ENCODE measurements at places on chromosomes 6 and 20. TPM values are rescaled to one million over a fixed set of nuclear protein-coding genes. Genes with fewer than 3 reads are reported as not detected.

DNA sequence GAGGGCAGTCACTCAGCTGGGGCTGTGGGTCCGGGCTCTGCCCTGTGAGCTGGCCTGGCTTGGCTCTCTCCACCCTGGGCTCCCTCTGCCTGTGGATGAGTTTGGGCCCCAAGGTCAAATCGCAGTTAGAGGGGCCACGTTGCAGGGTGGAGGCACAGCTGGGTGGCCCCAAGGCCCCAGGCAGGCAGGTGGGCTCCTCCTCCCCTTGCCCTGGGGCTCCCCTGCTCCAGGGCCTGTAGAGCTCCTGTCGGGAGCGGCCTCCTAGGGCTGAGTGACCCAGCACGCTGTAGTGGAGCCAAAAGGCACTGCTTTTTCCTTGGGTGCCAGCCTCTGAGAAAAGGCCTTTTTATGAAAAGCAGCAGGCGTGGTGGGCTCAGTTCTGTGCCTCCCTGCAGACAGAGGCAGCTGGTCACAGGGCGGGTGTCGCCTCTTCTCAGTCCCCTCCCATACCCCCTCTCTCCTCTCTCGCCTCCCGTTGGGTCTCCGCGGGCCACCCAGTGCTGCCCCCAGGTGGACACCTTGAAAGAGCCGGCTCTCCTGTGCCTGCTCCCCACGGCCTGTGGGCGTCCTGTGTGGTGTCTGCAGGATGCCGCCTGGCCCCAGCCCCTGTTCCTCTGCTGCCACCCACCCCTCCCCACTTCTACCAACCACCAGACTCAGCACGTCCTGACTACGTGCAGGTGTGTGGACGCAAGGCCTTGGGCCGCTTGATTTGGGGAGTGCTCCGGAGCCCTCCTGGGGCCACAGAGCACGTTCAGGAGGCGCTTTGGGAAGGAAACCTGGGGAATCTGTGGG, 13.2 kb downstream of the SS18L1 start:
- peaks cover 93% of the 10 kb centered on the region for H3K36me3 ChIP-seq
- H3K27me3 ChIP-seq: no peaks in the 10 kb centered on the region

- H3K4me1 ChIP-seq: peaks cover 5% of the 10 kb centered on the region
- peaks cover 6% of the 10 kb centered on the region for H3K27me3 ChIP-seq
- no peak overlapping the region for H3K4me3 ChIP-seq
- DNase-seq: no peak
- no peak overlapping the region for H3K27ac ChIP-seq
- no peaks in the 10 kb centered on the region for H3K36me3 ChIP-seq
These were observed 99.1 kb upstream of the PRDM1 start for GRCh38 chr6:105986998-105987397.

DNA sequence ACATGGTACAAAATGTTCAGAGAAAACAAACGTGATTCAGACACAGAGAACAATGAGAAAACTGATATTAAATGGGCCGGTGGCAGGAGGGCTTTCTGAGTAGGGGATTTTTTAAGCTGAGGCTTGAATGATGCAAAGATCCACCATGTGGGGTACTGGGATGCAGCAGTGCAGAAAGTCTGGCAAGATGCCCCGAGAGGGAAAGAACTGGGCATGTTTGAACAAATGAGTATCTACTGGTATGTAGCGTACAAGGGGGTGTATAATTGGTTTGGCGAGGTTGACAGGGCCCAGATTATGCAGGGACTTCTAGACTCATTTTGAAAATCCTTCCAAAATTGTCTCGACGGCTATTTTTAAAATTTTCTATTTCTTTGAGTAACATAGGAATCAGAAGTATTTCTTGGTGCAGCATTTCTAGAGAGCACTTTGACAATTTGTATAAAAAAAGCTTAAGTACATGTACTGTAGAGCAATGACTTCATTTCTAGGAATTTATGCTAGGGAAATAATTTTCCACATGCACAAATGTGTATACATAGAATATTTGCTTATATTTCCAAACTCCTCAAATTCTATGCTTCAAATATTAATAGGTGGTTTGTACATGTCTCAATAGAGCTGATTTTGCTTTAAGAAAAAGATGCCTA, 119.6 kb upstream of the DOK5 start:
- no peaks in the 10 kb centered on the region for H3K4me1 ChIP-seq
- no peak overlapping the region for H3K27ac ChIP-seq
- no peak for DNase-seq
- no peak overlapping the region for H3K4me3 ChIP-seq
- H3K27me3 ChIP-seq: no peaks in the 10 kb centered on the region
- H3K36me3 ChIP-seq: no peaks in the 10 kb centered on the region

DNA sequence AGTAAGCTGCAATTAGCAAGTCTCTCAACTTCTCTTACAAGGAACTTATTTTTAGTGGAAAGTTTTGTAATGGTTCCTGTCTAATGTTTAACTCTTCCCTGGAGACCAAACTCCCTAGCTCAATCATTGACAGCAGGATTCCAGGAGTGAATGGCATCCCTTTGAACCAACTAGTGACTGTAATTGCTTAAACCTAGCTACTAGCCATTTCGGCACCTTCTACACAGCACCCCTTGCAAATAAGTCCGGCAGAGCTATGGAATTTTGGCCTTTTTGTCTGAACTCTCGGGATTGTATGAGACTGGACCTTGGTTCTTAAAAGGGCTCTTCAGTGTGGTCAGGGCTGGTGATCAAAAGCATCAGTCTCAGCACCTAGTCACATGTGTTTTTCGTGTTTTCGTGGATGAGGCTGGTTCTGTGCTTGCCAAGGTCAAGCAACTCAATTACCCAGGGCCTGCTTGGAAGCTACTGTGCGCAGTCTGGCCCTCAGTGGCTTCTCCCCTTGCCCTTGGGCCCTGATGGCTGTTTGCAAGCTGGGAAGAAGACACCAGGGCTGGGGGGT, 135.3 kb upstream of the NEDD9 start:
- H3K4me3 ChIP-seq: no peak overlapping the region
- no peaks in the 10 kb centered on the region for H3K36me3 ChIP-seq
- DNase-seq: no peak
- no peak overlapping the region for H3K27ac ChIP-seq

DNA sequence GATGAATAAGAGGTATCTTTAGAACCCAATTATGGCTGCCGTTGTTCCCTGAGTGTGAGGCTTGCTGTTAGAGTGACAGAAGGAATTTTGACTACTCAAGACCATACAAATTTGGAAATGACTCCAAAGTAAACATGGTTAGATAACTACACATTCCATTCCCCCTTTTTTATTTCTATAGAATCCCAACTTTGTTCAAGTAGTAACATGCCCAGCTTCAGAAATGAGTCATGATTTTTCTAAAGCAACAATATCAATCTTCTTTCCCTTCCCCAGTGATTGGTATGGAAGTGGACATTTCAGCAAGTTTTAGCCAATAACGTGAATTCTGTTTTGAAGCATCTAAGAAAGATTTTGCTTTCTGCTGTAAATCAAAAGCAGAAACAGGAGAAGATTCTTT, 37.8 kb downstream of the HCRTR2 start:
- no peaks in the 10 kb centered on the region for H3K4me1 ChIP-seq
- H3K4me3 ChIP-seq: no peak overlapping the region
- H3K36me3 ChIP-seq: no peaks in the 10 kb centered on the region
- no peaks in the 10 kb centered on the region for H3K27me3 ChIP-seq
- no peak overlapping the region for H3K27ac ChIP-seq
- DNase-seq: no peak

GRCh38 chr20:21739161-21739560, 33.7 kb downstream of the PAX1 start:
- no peaks in the 10 kb centered on the region for H3K36me3 ChIP-seq
- H3K4me1 ChIP-seq: no peaks in the 10 kb centered on the region
- no peak overlapping the region for H3K4me3 ChIP-seq

GRCh38 chr6:75220357-75220756, 14.5 kb upstream of the COL12A1 start:
- no peak overlapping the region for H3K4me3 ChIP-seq
- H3K36me3 ChIP-seq: no peaks in the 10 kb centered on the region
- no peak for DNase-seq
- H3K4me1 ChIP-seq: no peaks in the 10 kb centered on the region

- H3K27ac ChIP-seq: no peak overlapping the region
- H3K4me3 ChIP-seq: no peak overlapping the region
- DNase-seq: no peak
- 0 out of 2 replicates have a peak, but pooled peaks cover 3% of the 10 kb centered on the region for H3K27me3 ChIP-seq
- no peaks in the 10 kb centered on the region for H3K4me1 ChIP-seq
- H3K36me3 ChIP-seq: no peaks in the 10 kb centered on the region
These were observed 315.1 kb downstream of the UBE3D start for GRCh38 chr6:82750556-82750955.

DNA sequence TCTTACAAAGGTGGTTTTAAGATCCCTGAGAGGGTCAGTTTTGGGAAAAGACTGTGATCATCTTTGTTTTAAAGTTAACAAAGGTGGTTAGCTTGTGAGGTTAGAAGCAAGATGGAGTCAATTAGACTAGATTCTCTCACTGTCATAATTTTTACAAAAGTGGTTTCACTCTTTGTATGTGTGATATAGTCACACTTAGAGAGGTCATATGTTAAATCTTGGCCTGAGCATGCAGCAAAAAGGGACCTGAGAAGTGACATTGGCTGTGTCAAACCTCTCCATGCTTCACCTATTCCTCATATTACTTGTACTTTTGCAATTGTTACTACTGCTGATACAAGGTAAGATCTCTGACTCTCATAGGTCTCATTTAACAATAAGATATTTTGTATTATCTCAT, 368.0 kb downstream of the TBC1D32 start:
- no peak overlapping the region for H3K27ac ChIP-seq
- H3K27me3 ChIP-seq: no peaks in the 10 kb centered on the region
- DNase-seq: no peak
- no peaks in the 10 kb centered on the region for H3K4me1 ChIP-seq
- H3K4me3 ChIP-seq: no peak overlapping the region

DNA sequence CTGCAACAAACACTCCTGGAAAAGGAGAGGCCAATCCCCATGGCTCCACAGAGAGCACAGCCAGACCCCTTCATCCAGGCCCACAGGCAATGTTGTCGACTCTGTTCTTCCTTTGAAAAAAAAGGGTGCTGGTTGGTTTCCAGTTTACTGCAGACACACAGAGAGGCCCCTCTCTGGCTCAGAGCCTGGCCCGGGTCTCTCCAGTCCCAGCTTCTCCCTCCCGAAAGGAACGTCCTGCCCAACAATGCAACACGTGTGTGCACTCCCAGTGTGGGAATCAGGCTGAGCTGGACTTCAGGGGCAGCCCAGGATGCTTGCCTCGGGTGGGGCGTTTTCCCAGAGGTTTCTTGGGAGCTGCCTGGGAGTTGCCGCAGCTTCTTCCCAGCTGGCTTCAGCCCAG, 4.5 kb upstream of the NKAIN4 start:
- peaks cover 38% of the 10 kb centered on the region for H3K27me3 ChIP-seq
- no peak overlapping the region for H3K4me3 ChIP-seq
- no peaks in the 10 kb centered on the region for H3K36me3 ChIP-seq
- H3K4me1 ChIP-seq: peaks cover under 1% of the 10 kb centered on the region
- no peak overlapping the region for H3K27ac ChIP-seq

GRCh38 chr6:134373993-134374392, 56.1 kb upstream of the SGK1 start:
- peak overlapping the region; percentile 79 for H3K27ac ChIP-seq
- H3K36me3 ChIP-seq: no peaks in the 10 kb centered on the region
- DNase-seq: no peak
- H3K27me3 ChIP-seq: no peaks in the 10 kb centered on the region

- H3K27me3 ChIP-seq: peaks cover 23% of the 10 kb centered on the region
- no peaks in the 10 kb centered on the region for H3K4me1 ChIP-seq
- no peaks in the 10 kb centered on the region for H3K36me3 ChIP-seq
- H3K4me3 ChIP-seq: no peak overlapping the region
- DNase-seq: no peak
- H3K27ac ChIP-seq: no peak overlapping the region
These were observed 113.0 kb downstream of the ERMARD start for GRCh38 chr6:169864148-169865020.

- no peaks in the 10 kb centered on the region for H3K36me3 ChIP-seq
- no peak overlapping the region for H3K27ac ChIP-seq
- no peaks in the 10 kb centered on the region for H3K27me3 ChIP-seq
- H3K4me1 ChIP-seq: no peaks in the 10 kb centered on the region
These were observed 110.5 kb downstream of the KIF16B start for GRCh38 chr20:16462711-16463110.

- H3K4me3 ChIP-seq: peak within 1 kb of the TSS; percentile 85
- no peak for DNase-seq
- H3K36me3 ChIP-seq: no peaks in the 10 kb centered on the region
- H3K4me1 ChIP-seq: peaks cover 32% of the 10 kb centered on the region
- H3K27ac ChIP-seq: peak within 1 kb of the TSS; percentile 64
- no peaks in the 10 kb centered on the region for H3K27me3 ChIP-seq
These were observed at the start of gene AFDN for GRCh38 chr6:167826896-167827582. Gene AFDN (plus strand): TSS chr6:167826911. CDS start chr6:167827133, 222 bp downstream.

- no peaks in the 10 kb centered on the region for H3K4me1 ChIP-seq
- peak overlapping the region; percentile 69 for H3K27ac ChIP-seq
- peak; percentile 41 for DNase-seq
These were observed 24.6 kb downstream of the MYLK4 start for GRCh38 chr6:2725999-2726567.

DNA sequence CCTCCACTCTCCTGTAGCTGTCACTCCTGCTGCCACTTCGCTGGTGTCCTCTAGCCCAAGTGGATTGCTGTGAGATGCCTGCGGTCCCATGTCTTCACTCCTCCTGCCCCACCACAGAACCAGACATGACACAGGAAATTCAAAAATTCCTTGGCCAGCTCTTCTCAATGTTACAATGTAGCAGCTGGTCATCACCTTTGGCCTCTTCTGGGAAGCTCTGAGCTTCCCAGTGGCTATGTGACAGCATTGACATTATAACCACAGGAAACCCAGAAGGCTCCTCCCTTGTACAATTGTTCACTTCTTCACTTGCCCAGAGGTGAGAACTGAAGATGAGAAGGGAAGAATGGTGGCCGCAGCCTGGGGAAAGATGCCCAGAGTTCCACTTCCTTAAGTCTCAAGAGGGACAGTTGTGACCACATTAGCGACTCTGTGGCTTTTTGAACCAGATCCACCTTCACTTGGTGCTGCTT, 76.1 kb upstream of the NAA20 start:
- H3K27me3 ChIP-seq: 0 out of 3 replicates have a peak, but pooled peaks cover 2% of the 10 kb centered on the region
- no peaks in the 10 kb centered on the region for H3K4me1 ChIP-seq
- no peak for DNase-seq
- H3K27ac ChIP-seq: no peak overlapping the region

GRCh38 chr6:127069659-127070279, 48.7 kb upstream of the RSPO3 start:
- H3K27ac ChIP-seq: no peak overlapping the region
- DNase-seq: no peak
- no peaks in the 10 kb centered on the region for H3K27me3 ChIP-seq

- H3K27me3 ChIP-seq: no peaks in the 10 kb centered on the region
- DNase-seq: no peak
- H3K4me1 ChIP-seq: peaks cover 74% of the 10 kb centered on the region
These were observed 2.2 kb downstream of the EEF1A2 start for GRCh38 chr20:63496596-63497120.

DNA sequence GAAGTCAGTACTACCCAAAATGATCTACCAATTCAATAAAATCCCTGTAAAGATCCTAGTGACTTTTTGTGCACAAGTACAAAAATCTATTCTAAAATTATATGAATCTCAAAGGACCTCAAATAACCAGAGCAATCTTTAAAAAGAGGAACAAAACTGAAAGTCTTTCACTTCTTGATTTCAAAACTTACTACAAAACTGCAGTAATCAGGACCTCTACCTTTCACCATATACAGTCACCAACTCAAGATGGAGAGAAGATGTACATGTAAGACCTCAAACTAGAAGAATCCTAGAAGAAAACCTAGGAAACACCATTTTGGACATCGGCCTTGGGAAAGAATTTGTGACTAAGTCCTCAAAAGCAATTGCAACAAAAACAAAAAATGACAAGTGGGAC, 109.5 kb upstream of the CD93 start:
- no peaks in the 10 kb centered on the region for H3K36me3 ChIP-seq
- H3K4me1 ChIP-seq: peaks cover 6% of the 10 kb centered on the region
- DNase-seq: no peak

OR2B6 gene
- total RNA-seq: 4.4 TPM

DLL1 gene
- not detected for total RNA-seq

MRPL18 gene
- total RNA-seq: 158 TPM

CDSN gene
- total RNA-seq: not detected

LRRC73 gene
- 0.34 TPM for total RNA-seq

Data from K562 (cell line).